ENCODE measurements at places on chromosomes 1 and 21.
A peak's percentile ranks its signal among the peaks of the same experiment; 100 is the strongest.

- DNase-seq: no peak
These were observed 90.9 kb upstream of the DIRAS3 start for GRCh38 chr1:68141071-68142021.

DNA sequence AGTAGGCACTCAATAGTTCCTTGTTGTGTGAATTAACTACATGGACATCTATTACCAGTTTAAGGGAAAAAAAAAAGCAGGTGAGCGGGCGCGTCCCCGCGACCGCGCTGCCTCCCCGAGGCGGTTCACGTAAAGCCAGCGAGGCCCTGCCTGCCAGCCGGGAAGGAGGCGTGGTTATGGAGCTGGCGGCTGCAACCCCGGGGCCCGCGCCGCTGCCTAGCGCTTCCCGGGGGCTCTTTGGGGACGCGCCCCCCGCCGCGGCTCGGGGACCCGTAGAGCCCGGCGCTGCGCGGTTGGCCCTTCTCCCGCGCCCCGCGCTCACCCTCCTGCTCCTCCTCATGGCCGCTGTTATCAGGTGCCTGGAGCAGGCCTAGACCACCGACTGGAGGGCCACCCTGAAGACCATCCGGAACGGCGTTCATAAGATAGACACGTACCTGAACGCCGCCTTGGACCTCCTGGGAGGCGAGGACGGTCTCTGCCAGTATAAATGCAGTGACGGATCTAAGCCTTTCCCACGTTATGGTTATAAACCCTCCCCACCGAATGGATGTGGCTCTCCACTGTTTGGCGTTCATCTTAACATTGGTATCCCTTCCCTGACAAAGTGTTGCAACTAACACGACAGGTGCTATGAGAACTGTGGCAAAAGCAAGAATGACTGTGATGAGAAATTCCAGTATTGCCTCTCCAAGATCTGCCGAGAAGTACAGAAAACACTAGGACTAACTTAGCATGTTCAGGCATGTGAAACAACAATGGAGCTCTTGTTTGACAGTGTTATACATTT lies 2.6 kb upstream of the CC2D1B start:
- DNase-seq: peak; percentile 6

GRCh38 chr1:50305808-50306207 lies 117.4 kb downstream of the DMRTA2 start:
- no peak for DNase-seq

DNA sequence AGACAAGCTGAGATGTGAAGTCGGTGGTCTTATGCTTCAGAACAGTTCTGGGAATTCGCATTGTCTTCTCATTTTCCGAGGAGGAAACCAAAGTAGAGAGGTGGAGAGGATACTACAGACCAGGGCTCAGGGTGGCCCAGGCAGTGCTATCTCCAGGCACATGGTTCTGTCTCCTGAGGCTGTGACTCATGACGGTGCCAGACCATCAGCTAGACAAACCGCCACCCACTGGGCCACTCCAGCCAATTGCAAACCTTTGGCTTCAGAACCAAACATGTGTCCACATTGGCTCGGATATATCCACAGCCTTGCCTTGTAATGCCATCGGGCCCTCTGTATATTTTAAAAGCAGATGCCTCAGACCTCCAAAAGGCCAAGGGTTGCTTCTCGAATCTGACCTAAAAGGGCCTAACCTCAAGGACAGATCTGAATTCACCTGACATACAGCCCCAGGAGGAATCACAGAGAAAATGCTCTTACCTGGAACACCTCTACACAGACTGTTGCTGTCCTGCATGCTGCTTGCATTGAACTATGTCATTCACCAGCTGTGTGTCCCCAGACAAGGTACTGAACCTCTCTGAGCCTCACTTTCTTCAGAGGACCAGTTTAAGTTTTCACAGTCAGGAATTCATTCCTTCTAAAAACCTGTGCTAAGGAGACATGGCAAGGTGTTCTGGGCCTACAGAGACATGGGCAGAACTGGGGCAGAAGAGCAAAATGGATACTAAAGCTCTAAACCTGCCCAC lies 224.9 kb upstream of the JUN start:
- DNase-seq: no peak

DNA sequence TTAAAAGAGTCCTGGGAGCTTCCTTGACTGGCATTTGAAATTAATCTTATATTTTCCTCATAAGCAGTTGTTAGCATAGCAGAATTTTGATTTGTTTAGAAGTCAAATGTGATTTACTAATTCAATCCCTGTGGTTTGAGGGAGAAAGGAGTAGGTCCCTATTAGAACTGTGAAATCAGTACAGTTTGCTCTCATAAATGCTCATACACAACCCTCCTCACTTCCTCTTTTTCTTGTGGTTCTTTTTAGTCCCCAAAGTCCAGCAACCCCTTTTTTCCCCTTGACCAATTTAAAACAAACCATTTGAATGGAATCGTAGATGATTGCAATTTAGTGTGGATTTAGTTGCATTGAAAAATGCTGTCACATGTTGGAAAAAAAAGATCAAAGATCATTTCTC lies 9.2 kb upstream of the IFI44 start:
- no peak for DNase-seq

- no peak for DNase-seq
These were observed 511.4 kb downstream of the AJAP1 start for GRCh38 chr1:5165762-5166161.

- DNase-seq: no peak
These were observed 117.0 kb downstream of the NAV1 start for GRCh38 chr1:201655910-201656309.

DNA sequence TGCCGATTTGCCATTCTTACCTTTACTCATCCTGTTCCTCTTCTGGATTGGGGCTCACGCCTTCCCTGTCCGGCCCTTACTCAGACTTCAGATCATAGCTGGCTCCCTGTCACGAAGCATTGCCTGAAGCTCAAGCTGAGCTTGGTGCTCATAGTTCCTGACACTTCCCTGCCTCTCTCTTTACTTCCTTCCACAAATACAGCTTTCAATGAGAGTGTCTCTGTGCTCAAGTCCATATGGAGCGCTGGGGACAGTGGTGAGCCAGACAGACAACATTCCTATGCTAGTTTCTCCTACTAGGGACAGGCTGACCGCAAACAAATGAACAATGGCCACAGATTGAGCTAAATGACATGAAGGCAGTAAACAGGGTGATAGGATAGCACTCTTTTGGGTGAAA lies 38.1 kb downstream of the HHAT start:
- no peak for DNase-seq

DNA sequence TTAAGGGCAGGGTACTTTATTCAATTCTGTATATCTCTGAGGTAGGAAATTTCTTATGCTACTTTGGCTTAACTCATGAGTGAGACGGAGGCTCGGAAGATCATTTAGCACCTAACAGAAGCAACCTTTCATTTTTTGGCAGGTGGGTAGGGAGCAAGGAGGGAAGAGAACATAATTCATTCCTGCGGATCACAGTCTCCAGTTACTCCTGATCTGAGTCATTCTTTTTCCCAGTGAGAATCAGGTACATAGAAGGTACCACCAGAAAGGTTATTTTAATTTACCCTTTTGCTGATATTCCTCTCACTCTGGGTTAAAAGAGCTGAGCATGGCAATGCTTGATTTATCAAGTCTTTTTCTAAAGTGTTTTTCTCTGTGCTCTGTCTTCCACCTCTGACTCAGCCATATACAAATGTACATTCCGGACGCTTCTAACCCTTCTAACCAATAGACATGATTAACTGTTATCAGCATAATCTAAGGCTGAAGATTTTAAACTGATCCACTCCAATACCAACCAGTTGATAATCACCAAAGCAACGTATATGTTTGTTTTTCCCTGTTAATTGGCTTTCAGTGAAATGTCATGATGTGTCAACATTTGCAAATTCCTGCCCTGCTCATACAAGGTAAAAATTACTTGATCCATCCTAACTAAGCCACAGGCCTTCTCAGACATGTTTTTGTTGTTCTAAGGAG lies 271.7 kb downstream of the DUSP10 start:
- no peak for DNase-seq

- DNase-seq: no peak
These were observed 13.3 kb downstream of the RPTN start for GRCh38 chr1:152145769-152146168.
